AG04450 (cell line): ENCODE measurements at places on chromosomes 6 and 20.

DNA sequence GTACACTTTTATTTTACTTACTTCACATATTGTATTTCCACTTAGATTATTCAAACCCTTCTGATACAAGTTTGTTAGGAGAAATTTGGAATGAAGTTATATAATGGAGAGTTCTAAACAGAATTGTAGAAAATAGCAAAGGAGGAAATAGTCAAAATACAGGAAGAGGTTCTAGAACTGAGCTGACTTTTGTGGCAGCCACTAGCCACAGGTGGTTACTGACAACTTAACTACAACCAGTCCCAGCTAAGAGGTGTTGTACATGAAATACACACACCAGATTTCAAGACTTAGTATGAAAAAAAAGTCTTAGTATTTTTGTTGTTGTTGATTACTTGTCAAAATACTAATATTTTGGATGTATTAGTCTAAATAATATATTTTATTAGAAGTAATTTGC lies 727.4 kb upstream of the CITED2 start:
- no peak for DNase-seq

DNA sequence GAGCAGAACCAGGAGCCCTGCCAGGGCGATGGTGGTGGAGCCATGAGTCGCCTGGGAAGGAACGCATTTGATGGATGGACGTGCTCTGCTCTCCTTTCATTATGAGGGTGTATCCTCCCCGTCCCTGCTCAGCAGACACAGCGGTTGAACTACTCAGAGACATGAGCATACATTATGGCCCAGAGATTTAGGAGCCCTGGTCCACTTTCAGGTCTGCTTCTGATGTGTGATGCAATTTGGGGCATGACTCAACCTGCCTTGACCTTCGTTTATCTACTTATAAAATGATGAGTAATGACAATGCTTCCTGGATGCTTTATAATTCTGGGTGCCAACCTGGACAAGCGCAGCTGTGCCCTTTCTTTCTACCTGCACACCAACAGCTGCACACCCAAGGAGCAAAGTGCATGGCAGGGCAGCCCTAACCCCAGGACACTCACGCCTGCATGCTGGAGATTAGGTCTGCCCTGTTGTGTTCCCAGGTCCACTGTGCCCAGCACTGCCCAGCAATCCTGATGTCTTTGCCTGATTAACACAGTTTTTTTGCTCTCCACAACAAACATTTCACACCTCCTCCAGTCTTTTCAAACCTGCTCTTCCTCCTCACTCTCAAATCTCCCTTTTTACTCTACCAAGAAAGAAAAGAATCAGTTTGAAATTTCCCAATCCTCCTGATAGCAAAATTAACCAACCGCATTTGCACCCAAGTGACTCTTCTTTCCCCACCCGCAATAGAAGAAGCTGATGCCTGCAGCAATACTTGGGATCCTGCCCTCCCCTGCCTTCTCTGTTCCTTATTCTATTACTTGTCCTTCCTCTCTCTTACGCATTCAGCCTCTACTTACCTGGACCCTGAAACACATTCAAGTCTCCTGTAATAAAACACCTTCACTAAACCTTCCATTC lies 81.2 kb downstream of the EZR start:
- no peak for DNase-seq

DNA sequence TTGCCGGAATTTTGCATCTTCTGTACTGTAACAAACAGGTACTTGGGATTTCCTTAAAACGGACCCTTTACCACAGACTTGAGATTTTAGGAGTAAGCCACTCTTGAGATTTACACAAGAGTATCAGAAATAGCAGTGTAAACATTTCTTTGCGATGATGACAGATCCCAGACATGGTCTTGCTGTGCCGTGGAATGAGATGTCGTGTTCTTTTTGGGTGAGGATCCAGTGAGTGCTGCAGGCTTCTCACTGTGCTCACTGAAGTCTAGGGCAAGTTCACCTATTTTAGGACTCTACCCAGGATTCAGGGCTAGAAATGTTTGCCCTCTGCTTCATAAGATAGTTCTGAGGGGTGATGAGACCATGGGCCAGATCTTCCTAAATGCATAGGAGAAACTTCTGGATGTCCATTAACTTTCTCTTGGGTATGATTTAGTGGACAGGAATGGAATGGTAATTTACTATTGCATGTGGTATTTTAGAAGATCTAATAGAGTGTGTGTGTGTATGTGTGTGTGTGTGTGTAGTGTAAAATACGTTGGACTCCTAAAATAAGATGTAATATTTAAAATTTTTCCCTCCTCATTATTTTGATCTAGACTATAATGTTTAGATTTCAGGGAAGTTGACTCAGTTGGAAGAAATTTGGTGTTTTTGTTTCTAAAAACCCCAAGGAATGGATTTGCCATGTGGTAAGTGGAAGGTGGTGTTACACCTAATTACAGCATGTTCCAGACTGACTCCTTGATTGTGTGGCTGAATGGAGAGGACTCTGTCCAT lies 8.5 kb downstream of the LRRC1 start:
- peak; percentile 33 for DNase-seq

DNA sequence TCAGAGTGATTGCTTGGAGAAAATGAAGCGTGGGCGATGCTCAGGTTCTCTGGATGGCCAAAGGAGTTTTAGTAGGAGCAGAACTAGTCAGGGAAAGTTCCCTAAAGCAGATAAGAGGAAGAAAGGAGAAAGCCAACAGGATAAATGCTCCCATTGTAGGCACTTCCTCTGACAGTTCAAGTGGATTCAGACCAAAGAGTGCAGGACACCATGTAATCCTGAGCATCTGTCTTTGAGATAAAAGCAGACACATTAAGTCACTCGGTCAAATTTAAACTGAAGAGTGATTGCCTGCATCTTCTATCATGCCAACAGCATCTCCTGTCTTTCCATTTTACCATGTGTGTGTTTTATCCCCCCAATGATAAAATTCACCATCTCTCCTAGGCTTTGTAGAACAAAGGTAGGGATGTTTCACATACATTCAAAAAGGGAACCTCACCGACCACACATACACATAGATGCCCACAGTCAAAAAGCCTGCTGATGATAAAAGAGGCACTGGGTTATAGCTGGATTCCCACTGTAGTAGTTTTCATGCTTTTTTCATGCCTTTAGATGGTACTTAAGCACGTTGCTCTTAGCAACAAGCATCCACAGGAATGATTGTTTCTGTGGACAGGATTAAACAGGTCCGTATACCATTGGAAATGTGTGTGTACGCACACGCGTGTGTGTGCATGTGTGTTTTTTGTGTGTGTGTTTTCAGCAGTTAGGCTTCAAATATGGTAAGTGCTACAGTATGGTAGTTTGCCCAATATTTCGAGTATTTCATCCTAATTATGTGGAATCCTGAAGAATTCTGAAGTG lies 7.0 kb downstream of the GRIK2 start:
- DNase-seq = no peak

DNA sequence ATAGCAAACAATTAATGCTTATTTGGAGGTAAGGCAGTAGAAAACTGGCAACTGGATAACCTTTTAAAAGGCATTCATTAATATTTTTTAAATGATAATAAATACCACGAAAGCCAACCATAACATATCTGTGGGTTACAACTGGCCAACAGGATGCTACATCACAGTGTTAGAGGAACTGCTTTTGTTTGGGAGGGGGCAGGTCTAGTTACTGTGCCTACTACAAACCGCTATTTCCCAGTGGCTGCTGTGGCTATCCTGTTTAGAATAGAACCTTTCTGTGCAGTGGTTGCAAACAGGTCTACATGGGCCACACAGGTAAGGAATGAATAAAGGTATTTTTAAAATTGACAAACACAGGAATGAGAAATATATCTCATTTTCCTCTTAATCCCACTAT lies 976 bp downstream of the PIGT start:
- no peak for DNase-seq

DNA sequence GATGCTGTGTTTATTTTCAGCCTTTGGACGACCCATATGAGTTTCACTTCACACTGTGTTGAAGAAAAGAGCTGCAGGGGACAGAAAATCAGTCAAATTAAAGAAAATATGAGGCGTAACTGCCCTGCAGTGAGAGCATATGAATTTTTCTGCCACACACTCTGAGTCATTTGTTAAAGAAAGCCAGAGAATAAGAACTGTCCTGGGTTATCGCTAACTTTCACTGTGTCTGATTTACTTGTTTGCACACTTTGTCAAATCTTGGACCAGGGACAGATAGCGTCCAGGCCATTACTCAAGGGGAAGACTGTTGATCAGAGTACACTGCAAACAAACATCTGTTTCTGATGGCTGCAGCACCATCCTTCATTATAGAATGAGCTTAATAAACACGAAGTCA lies 126.8 kb upstream of the AGPAT4 start:
- no peak for DNase-seq

DNA sequence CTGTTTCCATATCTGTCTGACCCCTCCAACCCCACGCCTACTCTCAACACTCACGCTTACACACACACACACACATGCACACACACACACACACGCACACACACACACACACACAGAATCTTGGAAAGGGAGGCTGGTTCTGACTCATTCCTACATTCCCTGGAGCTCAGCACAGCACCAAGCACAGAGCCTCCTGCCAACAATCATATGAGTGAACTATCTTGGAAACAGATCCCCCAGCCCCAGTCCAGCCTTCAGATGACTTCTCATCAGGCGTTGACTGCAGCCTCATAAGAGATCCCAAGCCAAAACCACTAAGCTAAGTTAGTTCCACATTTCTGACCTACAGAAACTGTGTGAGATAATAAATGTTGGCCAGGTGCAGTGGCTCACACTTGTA lies 14.1 kb upstream of the HCK start:
- DNase-seq = no peak

- no peak for DNase-seq
These were observed 159.3 kb downstream of the NFATC2 start for GRCh38 chr20:51382986-51383821.

- no peak for DNase-seq
These were observed 479.1 kb upstream of the FLRT3 start for GRCh38 chr20:14816471-14816870.

- no peak for DNase-seq
These were observed 54.1 kb downstream of the TULP4 start for GRCh38 chr6:158366363-158366762.
